ENCODE measurements at places on chromosomes 16 and 17.
A peak's percentile ranks its signal among the peaks of the same experiment; 100 is the strongest.

DNA sequence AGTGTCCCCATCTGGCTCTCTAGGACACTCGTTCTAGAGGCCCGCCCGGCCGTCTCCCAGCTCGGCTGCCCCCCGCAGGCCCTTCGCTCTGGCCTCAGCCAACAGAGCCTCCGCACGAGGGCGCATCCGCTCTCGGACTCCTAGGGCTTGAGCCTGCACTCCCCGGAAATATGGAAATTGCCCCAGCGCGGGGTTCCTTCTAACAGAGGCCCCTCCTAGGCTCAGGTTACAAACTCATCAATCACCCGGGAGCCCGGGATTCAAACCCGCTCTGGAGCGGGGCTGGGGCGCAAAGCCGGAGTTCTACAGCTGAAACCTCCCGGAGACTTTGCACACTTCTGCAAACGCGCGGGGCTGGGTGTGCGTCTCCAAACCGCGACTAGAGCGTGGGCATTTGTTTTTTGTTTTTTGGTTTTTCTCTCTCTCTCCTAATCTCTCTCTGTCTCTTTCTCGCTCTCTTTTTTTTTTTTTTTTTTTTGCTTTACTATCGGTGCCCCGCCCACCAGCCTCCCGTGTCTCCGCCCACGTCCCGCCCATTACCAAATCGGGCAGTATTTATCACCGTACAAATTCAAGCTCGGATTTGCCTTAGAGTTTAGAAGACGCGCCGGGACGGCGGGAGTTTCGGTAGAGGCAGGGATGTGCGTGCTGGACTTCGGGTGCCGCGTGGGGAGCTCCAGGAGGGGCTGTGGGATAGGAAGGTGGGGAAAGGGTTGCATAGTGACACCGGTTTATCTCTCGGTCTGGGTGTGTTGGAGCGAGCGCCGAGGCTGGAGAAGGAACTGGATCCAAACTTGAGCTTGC, 2.4 kb upstream of the FOXL1 start:
- no peak for DNase-seq

GRCh38 chr17:2034806-2035540, 5.0 kb downstream of the DPH1 start:
- no peak for DNase-seq

- DNase-seq: no peak
Measured at GRCh38 chr16:47262938-47263337, 119.2 kb upstream of the NETO2 start.

DNA sequence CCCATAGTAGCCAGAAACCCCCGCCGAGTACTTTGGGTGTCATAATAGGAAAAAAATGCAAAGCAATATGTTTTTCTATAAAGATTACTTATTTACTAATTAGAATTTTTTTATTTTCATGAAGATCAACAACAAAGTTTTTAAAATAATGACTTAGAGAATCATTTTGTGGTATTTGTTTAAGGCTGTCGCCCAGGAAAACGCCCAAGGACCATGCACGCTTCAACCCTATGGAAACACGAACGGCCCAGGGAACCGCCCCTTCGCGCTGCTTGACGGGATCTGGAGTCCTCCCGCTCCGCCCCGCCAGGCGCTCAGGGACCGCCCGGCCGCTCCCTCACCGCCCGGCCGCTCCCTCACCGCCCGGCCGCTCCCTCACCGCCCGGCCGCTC, 408 bp upstream of the KPNA2 start:
- DNase-seq: peak; percentile 92

- no peak for DNase-seq
Measured at GRCh38 chr17:44900894-44901293, 1.6 kb upstream of the EFTUD2 start.

DNA sequence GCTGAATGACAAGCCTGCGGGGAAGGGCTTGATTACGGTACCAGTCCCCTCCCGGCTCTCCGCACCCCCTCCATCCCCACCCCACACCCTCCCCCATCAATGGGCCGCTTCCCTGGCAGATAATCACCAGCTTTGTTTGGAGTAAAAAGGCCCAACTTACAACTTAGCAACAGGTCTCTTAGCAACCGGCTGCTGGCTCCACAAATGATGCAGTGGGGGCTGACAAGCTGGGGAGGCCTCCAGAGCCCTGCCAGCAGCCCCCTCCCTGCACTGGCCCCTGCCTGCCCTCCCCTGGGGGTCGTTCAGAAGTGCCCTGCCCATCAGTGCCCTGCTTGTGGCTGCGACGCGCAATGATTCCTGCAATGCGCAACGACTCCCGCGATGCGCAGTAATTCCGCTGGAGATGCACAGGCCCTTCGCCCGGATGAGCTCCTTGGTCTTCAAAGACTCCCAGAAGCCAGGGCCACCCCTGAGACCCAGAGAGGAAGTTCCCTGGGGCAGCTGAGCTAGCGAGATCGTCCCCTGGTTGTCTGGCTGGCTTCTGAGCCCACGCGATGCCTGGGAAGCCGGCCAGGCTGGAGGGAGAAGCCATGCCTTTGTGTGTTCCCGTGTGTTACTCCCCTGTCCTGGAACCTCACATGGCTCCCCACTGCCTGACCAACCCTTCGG, 23.3 kb downstream of the CPNE2 start:
- DNase-seq: no peak

DNA sequence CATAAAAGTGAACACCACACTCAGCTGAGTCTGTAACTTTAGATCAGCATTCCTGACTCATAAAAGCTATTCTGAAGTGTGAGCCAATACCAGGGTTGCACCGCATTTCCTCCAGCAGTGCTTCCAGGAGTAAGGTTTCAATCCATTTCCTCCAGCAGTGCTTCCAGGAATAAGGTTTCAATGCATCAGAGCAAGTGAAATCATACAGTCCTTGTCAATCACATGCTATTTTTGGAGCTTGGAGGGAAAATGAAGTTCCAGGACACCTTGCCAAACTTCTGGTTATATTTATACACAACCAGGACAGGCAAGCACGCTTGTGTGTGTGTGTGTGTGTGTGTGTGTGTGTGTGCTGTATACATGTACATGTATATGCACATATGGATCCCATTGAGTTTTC, 327.6 kb downstream of the GRIN2A start:
- no peak for DNase-seq

Measured in NCI-H187 treated with DMSO at 0.1 percent for 48 hours (cell line).